ENCODE measurements at places on chromosomes 1 and 21.
A peak's percentile ranks its signal among the peaks of the same experiment; 100 is the strongest.

DNA sequence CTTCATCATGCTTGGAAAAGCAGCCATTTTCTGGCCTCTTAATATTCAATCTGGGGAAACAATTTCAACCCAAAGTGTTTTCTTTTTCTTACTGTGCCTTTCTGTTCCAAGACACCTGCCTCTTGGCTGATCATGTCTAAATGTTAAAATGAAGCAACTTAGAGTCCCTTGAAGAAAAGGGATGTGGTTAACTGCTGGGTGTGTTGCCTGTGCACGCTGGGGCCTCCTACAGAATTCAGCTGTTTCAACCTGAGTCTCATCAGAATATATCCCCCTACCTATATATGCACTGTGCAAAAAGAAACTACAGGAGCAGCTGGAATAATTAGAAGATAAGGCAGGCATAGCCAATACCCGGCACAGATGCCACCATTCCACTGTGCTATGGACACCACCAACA lies 222.0 kb downstream of the OMA1 start:
- DNase-seq = no peak

DNA sequence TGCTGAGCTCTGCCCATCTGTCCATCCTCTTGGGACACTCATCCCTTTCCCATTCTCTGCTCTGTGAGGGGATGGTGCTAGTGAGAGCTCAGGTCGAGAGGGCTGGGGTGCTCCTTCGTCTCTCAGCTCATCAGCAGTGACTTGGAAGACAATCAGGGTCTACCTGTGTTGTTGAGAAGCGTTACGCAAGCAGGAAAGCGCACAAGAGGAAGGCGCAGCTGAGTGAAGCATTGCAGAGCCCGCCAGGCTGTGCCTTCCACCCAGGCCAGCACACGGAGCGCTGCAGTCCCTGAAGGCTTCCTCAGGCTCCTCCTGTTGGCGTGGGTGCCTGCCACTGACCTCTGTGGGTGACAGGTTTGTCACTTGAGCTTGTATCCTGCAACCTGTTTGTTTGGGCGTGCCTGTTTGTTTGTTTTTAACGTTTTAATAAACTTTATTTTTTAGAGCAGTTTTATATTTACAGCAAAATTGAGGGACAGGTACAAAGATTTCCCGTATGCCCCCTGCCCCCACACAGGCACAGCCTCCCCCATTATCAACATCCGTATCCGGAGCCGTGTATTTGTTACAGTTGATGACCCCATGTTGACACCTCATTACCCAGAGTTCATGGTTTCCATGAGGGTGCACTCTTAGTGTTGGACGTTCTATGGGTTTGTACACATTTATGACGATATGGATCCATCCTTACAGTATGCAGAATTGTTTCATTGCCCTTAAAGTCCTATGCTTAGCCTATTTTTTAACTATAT lies 36.7 kb downstream of the ADARB1 start:
- no peak for DNase-seq

GRCh38 chr1:181801617-181802016 lies 259.9 kb downstream of the ZNF648 start:
- no peak for DNase-seq

- DNase-seq = no peak
Observed at GRCh38 chr1:169259816-169260215, 107.8 kb downstream of the NME7 start.

DNA sequence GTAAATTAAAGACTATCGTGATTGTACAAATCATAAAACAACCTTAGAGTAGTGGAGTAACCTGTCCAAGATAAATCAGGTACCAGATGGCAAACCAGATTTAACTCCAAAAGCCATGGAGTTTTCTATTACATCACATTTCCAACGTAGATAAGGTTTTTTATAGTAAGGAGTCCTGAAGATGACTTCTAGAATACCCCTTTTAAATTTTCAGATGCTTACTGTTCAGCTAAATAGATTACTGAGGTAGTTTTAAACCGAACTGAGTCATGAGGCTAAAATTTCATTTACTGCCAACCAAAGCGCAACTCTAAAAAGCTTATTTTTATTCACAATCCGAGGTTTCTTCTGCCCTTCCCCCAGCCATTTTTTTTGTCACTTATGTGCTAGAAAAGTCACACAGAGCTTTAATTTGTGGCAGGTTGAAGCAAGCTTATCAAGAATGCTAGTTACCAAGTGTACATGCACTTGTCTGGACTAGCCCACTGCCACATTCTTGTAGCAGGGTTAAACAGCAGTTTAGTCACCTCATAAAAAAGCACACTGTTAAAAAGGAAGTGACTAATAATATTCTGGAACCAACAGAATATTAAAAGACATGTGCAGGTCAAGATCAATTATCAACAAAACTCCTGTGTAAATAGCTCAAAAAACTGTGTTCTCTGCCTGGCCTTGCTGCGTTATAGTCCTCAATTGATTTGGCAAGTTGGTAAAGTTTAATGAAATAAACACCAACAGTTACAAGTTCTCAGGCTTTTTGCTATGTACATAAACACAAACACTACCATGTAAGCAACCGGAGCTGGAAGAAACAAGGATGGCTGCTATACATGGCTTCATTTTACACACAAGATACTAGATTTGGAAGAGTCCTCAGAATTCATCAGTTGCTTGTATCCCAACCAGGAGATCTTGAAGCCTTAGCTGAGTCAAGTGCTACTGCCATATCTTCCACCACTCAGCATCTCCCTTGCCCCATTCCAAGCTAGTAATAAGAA lies 180.3 kb upstream of the DMRTA2 start:
- DNase-seq = peak; percentile 48

DNA sequence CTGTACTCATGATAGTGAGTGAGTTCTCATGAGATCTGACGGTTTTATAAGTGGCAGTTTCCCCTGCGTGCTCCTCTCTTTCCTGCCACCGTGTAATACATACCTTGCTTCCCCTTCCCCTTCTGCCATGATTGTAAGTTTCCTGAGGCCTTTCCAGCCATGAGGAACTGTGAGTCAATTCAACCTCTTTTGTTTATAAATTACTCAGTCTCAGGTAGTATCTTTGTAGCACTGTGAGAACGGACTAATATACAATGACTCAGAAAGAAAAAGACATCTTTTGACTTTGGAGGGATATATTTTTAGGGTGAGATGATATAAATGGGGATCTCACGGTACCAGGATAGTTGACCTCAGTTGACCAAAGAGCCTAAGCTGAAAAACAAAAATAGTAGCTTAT lies 74.7 kb upstream of the BACH1 start:
- DNase-seq = no peak

- DNase-seq = no peak
Observed at GRCh38 chr1:71835442-71835813, 446.9 kb downstream of the NEGR1 start.

GRCh38 chr1:232393010-232393409 lies 236.9 kb downstream of the SIPA1L2 start:
- no peak for DNase-seq

- DNase-seq = no peak
Observed at GRCh38 chr1:181637998-181638397, 154.7 kb downstream of the CACNA1E start.

DNA sequence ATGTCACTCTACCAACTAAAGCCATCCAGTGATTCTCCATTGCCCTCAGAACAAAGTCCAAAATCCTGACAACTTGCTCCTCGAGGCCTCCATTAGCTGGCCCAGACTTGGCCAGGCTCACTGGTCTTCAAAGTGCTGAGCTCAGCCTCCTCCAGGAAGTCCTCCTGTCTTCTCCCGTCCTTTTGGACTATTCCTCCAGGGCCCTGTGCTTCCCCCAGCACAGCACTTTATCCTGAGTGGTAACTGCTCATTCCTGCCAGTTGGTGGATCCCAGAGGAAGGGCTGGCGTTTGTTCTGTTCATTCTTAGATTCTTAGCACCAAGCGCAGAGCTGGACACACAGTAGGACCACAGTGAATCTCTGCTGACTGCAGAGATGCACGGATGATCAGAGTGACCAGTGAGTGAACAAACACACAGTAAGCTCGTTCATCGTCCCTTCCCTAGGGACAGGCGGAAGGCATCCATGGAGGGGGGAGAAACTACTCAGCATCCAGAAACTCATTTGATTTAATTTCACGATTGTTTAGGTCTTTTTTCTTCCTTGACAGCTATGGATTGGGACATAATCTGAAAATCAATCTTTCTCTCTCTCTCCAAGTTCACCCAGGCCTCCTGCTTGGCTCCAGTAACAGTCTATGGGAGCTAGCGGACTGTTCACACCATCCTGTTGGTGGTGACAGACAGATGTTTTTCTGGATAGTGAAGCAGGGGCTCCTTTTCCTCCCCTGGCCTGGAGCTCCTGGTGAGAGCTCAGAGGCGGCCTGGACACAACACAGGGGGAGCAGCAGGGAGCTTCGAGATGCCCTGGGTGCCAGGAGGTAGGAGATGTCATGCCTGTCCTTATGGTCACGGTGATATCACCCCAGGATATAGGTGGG lies 180.2 kb downstream of the PTPRU start:
- DNase-seq = no peak

- peak; percentile 43 for DNase-seq
Observed at GRCh38 chr1:208988811-208989222, 594.7 kb upstream of the CAMK1G start.

DNA sequence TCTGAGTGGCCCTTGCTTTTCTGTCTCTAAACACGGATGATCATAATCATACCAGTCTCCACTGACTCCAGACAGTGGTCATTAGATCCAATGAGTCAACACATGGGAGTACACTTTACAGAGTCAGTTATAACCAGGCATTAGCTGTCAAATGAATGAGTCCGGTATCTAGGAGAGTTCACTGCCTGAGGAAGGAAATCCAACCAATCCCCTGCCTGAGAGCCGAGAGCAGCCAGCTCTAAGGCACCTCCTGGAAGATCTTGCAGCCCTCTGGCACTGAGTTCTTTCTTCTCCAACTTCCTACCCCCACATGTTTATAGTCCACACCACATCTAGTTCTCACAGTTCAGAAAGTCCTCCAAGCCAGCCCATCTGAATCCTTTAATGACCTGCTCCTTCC lies 29.4 kb upstream of the RBM15 start:
- peak; percentile 72 for DNase-seq

DNA sequence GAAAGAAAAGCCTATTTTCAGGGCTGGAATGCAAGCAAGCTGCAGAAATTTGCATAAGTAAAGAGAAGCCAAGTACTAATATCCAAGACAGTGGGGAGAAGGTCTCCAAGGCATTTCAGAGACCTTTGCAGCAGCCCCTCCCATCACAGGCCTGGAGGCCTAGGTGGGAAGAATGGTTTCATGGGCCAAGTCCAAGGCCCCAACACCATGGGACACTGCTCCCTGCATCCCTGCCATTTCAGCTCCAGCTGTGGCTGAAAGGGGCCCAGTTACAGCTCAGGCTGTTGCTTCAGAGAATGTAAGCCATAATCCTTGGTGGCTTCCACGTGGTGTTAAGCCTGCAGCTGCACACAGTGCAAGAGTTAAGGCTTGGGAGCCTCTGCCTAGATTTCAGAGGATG lies 16.9 kb upstream of the COL6A1 start:
- DNase-seq = no peak

- no peak for DNase-seq
Observed at GRCh38 chr1:185534801-185535200, 199.4 kb upstream of the HMCN1 start.

DNA sequence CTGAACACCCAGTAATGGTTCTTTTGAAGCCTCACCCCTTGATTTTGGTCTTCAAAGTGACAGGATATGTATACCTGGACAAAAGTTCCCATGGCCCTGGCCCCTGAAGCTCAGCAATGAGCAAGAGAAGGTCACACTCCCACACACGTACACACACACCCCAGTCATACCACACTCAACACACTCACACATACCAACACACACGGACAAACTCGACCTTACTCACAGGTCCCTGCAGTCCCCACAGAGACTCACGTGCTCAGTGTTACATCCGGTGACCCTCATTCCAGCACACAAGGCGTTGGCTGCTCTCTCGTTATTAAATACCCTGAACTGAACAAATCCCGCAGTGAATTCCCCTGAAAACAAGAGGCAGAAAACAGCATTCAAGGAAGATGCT lies 5.9 kb downstream of the ITLN1 start:
- no peak for DNase-seq

DNA sequence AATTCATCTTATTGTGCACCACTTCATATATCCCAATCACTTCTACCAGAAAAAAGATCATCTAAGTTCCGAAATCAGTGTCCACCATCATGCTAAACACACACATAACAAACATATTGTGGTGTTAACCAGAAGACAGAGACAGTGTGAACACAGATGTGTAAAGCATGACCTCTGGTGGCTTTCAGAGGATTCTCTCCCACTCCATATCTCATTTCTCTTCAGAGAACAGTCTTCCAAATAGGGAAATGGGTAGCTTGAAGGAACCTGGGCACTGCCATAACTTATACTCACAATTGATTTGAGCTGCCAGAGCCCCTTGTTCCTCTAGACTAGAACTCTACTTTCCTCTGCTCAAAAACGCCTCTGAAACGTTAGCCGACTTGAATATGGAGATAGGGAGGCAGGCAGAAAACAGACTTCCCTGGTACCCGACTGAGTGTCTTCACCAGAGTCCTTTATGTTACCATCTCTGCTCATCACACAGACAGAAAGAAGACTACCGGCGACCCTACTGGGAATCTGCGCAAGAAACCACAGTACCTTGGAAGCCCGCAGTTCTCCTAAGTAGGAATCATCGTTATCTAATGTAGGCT lies 1.8 kb upstream of the ELAPOR1 start:
- peak; percentile 59 for DNase-seq

DNA sequence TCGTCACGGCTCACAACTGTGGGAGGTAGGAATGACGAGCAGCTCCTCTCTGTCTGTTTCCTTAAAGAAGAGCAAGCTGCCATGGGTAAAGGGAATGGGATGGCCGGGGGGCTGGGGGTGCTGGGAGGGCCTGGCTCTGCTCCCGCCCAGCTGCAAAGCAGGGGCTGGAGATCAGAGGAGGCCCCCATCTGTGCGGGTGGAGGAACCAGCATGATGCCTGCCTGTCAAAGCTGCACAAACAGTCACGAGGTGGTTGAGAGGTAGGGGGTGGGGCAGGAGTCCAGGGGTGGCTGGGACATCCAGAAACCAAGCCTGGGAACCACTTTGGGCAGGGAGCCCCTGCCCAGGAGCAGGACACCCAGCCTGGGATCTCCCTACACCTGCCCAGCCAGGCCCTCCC lies 12.6 kb downstream of the SLC41A1 start:
- no peak for DNase-seq

GRCh38 chr1:183998045-183998444 lies 39.5 kb downstream of the COLGALT2 start:
- DNase-seq = no peak

GRCh38 chr1:219505886-219506285 lies 107.0 kb downstream of the ZC3H11B start:
- no peak for DNase-seq

GRCh38 chr1:67827688-67828087 lies 5.6 kb downstream of the GNG12 start:
- no peak for DNase-seq

DNA sequence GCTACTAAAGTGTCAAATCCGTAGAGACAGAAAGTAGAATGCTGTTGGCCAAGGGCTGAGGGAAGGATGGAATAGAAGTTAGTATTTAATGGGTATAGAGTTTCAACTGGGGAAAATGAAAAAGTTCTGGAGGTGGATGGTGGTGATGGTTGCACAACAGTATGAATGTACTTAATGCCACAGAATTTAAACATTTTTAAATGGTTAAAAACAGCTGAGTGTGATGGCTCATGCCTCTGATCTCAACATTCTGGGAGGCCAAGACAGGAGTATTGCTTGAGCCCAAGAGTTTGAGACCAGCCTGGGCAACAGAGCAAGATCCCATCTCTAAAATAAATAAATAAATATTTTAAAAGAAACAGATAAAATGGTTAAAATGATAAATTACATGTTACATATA lies 44.5 kb downstream of the PIK3R3 start:
- no peak for DNase-seq
